ENCODE measurements at places on chromosomes 12 and 14. TPM values are rescaled to one million over a fixed set of nuclear protein-coding genes. Genes with fewer than 3 reads are reported as not detected.

GRCh38 chr14:94088516-94088915 lies 7.4 kb downstream of the IFI27L1 start:
- DNase-seq: no peak

GRCh38 chr12:65192963-65193516 lies 23.7 kb downstream of the LEMD3 start:
- no peak for DNase-seq

The FAM186B gene
- 0.86 TPM for total RNA-seq

The NKX2-1 gene
- total RNA-seq: 467 TPM

All from upper lobe of left lung (tissue), 6 donors.